ENCODE measurements at places on chromosomes 6 and 20. TPM values are rescaled to one million over a fixed set of nuclear protein-coding genes. Genes with fewer than 3 reads are reported as not detected.
A peak's percentile ranks its signal among the peaks of the same experiment; 100 is the strongest.

GRCh38 chr6:2938004-2938631 is 33.2 kb downstream of the SERPINB6 start:
- DNase-seq, result no peak

GNAS-AS1 gene
- 0.81 TPM for total RNA-seq

DNA sequence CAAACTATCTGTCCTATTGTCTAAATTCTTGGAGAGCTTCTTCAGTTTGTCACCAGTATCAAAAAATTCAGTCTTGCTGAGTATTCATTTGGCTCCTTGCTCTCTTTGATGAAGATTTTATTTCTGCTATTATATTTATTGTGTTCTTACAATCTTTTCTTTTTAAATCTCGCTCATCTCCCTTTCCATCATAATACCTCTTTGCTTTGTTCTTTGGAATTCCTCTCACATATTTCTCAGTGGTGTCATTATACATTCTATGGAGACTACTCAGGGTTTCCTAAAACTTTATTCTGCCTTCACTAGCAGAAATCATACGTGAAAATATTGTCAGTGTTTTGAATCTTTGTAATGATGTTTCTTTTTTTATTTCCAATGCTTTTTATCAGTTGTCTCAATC is 445.2 kb upstream of the ID4 start:
- peak; percentile 11 for DNase-seq

DNA sequence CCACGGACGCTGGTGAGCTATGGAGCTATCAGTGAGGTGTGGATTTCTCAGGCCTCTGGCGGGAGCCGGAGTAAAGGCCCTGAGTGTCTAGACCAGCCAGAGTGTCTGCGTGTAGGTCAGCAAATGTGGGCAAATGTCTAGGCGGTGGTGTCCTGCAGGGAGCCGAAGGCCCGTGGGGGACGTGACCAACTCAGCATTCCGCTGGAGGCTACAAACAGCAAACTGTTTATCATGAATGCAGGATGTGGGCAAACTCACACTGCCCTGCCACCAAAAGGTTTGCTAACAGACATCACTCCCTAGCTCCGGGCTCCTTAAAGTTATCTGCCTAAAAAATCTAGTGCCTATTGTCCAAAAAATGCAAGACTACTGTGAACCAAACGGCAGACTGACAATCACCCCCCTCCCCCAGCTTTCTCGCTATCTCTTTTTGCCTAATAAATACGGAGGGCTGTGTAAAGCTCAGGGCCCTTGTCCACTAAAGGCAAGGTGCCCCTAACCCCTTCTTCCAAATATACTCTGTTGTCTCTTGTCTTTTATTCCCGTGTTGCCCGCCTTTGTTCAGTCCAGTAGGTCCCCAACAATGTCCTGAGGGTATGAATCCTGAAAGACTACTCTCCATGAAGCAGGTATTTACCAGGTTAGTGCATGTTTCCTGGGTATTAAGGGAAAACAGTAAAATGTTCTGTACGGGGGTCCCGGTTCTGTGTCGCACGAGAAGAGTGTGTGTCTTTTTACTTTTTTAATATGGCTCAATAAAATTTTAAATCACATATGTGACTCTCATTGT is 29.0 kb upstream of the AFDN start:
- DNase-seq, result no peak

SLC22A3 gene
- 1.5 TPM for total RNA-seq

GCM1 gene
- not detected for total RNA-seq
